Caco-2 (cell line): ENCODE measurements at places on chromosomes 11 and 22.

DNA sequence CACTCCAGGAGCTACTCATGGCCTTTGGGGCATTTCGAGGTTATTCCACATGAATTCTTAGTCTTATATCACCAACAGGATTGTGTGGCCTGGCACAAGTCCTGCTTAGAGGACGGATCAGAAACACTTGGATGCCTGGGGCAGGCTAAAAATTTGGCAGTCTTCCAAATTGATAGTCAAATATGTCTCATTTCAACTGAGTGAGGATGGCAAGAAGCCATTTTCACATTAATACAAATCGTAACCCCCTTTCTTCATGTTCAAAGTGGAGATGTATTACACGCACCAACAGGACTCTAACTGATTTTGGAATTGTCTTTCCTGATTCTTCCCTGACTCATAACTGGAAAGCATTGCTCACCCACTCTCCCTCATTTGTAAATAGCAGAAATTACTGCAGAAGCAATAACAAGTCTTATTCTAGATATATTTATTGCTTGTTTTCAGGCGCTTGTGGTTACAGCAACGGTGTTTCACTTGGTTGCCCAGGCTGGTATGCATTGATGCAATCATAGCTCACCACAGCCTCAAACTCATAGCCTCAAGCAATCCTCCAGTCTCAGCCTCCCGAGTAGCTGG, 10.3 kb upstream of the CCDC86 start:
- DNase-seq: no peak

DNA sequence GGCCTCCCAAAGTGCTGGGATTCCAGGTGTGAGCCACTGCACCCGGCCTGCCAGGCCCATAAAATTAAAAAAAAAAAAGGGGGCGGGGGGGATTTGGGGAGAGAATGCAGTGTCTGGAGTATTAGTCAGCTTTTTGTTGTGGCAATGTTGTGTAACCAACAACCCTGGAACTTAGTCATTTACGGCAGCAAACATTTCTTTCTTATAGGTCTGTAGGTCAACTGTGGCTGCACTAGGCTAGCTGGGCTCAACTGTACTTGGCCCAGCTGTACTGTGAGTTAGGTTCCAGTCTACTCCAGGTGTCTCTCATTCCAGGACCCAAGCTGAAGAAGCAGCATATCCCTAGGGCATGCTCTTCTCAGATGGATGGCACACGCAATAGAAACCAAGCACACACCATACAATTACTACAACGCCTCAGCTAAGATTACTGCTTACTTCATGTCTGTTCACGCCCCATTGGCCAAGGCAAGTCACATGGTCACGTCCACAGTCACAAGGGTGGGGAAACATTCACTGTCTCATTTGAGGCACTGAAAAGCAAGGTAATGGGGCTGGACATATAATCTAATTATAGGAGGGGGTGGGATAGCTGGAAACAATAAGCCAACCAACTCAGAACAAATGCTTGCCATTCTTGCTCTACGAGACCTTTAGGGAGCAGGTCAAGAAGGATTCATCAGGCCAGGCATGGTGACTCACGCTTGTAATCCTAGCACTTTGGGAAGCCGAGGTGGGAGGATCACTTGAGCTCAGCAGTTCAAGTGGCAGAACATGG, 10.4 kb upstream of the SPINDOC start:
- DNase-seq: peak; percentile 43

GRCh38 chr11:108224366-108224765, 1.5 kb downstream of the ATM start:
- DNase-seq: no peak

GRCh38 chr11:27857588-27857987, 157.3 kb upstream of the BDNF start:
- DNase-seq: no peak

GRCh38 chr11:128595221-128595620, 7.9 kb upstream of the ETS1 start:
- no peak for DNase-seq

DNA sequence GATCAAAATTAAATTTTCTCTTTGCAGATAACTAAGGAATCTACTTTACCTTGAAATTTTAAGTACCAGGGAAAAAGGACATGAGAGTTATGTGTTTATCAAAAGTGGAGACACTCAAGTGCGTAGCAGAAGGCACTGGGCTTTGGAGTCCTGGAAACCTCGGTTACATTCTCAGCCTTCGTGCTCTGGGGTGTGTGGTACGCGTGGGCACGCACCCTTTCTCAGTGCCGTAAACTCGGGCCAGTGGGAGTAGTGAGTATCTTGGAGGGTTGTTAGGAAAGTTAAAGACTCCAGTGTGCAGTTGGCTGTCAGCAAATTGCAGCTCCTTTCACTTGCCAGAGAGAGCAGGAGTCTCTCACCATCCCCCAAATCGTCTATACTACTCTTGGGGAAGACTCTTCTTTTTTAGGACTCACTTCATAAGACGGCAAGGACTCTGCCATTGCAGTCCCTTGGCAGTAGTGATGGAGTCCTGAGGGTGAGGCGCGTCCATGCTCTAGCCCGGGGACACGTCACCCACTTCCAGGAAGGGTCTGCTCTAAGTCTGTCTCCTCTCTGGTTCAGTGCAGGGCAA, 171.8 kb downstream of the TBC1D22A start:
- DNase-seq: no peak

- no peak for DNase-seq
Measured at GRCh38 chr22:35735542-35735941, 17.9 kb downstream of the APOL5 start.

DNA sequence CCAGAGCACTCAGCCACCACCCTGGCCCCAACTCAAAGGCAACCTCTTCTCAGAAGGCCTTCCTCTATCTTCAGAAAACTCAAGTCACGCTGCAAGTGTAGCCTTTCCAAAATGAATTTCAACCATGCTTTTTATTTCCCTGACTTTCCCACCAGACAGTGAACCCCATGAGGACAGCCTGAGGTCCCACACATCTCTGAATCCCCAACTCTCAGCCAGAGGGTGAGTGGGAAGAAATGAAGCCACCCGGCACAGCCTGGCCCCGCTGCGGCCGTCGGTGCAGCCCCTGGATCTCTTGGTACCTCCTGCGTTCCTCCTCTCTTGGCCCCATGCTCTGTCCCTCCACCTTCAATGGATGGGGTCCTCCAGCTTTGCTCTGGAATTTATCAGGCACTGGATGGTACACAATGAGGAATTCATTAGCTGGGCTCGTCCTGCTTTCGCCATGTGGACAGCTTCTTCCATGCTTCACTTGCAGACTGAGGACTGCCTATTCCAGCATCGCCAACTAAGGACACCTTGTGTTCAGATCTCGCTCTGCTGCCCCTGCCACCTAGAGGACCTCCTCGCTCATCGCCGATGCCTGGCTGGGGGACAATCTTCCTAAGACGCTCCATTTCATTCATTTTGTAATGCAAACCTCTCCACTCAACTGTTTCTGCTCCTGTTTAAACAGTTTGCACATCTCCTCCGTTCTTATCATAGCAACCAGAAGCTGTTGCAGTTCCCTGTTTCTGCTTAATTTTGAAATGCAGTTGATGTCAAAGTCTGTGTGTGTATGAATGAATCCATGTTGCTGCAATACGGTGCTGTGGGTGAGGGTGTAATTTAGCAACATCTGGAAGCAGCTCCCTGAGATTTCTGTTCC, 672.1 kb downstream of the TBC1D22A start:
- DNase-seq: no peak

DNA sequence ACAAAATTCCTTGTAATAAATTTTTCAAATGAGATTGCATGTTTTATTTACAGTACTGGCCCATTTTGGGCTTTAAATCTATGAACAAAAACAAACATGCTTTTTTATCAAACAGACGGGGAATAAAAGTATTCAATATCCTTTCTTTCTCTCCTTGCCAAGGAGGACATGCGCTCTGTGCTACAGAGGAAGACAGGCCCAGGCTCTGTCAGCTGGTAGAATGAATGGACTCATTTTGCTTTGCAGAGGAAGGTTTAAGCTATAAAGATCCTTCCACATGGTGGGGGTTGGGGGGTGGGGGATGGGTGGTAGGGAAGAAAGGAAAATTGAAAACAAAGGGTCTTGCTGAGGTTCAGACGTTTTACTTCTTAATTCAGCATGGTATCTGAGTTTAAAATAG, 575.6 kb downstream of the INSC start:
- DNase-seq: no peak

- DNase-seq: no peak
Measured at GRCh38 chr11:120384476-120384875, 48.3 kb downstream of the ARHGEF12 start.

DNA sequence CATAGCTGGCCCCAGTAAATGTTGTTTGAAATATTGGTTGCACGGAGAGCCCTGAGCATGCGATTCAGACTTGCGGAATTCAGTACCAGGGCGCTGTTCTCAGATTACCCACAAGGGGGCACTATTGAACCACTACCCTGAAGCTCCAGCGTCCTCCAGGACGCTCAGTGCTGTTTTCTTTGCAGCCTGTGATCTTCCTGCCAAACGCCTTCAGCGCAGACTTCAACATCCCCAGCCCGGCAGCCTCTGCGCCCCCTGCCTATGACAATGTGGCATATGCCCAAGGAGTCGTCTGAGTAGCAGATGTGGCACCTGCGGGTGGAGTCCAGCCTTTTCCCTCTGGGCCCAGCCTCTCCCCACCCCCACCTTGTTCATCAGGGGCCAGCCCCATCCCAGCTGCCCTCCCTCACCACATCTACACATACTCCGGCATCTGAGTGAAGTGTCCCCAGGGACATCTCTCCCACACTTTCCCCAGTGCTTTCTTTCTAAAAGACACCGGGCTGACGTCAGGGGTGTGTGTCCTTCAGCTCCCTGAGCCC, 9.6 kb upstream of the MS4A10 start:
- DNase-seq: peak; percentile 83

DNA sequence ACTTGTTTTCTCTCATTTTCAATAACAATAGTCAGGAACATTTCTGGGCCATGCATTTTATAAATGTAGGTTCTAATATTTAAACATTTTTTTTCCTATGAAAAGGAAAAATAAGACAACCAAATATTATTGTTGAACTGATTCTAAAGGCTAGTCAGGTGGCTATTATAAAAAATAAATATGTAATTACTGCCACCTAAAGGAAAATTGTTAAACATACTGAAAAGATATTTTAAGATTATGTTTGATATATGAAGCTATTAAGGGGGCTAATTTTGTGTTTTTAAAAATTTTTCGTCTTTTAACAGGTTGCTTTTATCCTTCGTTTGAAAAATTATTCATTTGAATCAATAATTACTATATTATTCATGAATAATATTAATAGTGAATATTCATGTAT, 62.2 kb upstream of the FDX1 start:
- DNase-seq: no peak

DNA sequence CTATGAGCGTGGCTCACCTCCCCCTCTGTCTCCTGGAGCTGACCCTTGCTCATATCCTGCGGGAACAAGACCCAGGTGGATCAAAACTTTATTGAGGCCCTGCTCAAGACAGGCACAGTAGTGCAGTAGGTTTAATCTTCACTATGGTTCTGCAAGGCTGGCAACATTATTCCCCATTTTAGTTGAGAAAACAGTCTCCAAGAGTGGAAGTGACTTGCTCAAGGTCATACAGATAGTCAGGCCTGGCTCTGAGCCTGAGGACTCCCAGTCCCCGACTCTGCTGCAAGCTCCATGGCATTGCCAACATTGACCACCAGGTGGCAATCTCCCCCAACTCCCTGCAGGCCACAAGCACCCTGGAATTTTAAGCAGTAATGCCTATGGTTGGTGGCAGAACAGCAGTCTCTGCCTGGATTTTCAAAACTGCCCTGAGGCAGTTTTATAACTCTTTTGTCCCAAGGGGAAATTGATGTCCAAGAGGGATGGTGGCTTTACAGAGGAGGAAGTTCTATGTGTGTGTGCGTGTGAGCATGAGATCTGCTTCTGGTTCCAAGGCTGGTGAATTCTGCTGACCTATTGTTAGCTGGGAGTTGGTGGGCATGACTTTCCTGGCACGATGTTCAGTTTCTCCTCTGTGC, 34.1 kb downstream of the NEU3 start:
- peak; percentile 89 for DNase-seq

GRCh38 chr11:28606930-28607329, 498.7 kb downstream of the METTL15 start:
- DNase-seq: no peak

- peak; percentile 88 for DNase-seq
Measured at GRCh38 chr22:50270666-50271394, 650 bp upstream of the MAPK11 start.

DNA sequence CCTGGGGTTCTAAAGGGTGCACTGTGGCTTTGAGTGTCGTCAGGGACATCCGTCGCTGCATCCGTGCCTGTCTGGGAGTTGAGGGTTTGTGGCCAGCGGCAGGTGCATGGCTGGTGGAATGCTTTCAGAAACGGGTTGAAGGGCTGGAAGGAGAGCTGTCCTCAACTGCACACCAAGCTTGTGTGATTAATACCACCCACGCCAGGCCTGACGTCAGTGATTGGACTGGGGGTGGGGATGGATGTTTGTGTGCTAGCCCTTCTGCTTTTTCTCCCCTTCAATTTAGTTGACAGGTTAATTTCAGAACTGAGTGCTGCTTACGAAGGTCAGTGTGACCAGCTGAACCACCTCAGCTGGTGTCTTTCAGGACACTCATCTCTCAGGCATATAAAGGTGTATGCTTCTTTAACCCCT, 3.2 kb upstream of the GAB2 start:
- no peak for DNase-seq

DNA sequence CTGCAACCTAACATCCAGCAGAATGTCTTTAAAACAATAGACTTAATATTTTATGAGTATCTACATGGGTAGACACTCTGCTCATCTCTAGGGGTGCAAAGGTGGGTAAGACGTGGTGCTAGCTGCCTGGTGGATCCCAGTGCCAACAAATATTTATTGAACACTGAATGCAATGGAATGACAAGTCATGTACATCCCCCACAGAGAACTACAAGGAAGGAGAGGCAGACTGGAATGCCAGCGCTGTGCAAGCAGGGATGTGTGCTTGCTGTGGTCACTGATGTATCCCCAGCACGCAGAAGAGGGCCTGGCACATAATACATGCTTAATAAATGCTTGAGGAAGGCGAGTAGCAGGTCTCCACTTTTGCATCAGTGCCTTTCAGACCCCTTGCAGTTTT, 61.9 kb downstream of the CD6 start:
- no peak for DNase-seq

DNA sequence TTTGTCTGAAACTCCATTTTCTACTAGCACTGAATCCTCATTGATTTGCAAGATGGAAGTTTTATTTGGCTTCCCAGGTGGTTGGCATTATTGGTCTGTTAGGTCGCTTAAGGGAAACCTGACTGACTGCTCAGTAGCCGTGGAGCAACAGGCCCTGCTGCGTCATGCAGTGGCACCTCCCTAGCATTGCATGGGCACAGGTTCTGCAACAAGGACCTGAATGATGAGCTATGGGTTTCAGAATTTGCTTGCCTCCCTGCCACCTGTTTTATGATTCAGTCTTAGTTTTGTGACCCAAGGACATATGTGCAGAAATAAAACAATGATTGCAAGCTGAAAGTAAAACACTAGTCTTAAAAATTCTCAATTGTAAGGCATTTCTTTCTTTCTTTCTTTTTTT, 128.5 kb downstream of the SLC1A2 start:
- no peak for DNase-seq

- no peak for DNase-seq
Measured at GRCh38 chr11:11764423-11764803, 77.4 kb upstream of the USP47 start.

DNA sequence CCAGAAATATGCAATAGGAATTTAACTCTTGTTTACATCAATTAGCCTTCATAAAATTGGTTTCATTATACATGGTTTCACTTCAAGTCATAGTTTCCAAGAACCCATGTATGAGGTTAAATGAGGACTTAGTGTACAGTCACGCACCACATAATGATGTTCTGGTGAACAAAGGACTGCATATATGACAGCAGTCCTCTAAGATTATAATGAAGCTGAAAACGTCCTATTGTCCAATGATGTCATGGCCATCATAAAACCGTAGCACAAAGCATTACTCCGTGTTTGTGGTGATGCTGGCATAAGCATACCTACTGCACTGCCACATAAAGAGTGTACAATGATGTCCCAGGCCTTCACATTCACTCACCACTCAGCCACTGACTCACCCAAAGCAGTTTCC, 31.1 kb downstream of the SMCO4 start:
- no peak for DNase-seq
